Inflammatory macrophage treated with lipopolysaccharide for 4 hours (primary cell): ENCODE measurements at places on chromosomes 6 and 20.

- no peak for DNase-seq
Observed at GRCh38 chr6:73418081-73418741, 23.6 kb downstream of the DDX43 start.

- peak; percentile 94 for DNase-seq
Observed at GRCh38 chr20:38152621-38153221, 12.3 kb downstream of the TGM2 start.

DNA sequence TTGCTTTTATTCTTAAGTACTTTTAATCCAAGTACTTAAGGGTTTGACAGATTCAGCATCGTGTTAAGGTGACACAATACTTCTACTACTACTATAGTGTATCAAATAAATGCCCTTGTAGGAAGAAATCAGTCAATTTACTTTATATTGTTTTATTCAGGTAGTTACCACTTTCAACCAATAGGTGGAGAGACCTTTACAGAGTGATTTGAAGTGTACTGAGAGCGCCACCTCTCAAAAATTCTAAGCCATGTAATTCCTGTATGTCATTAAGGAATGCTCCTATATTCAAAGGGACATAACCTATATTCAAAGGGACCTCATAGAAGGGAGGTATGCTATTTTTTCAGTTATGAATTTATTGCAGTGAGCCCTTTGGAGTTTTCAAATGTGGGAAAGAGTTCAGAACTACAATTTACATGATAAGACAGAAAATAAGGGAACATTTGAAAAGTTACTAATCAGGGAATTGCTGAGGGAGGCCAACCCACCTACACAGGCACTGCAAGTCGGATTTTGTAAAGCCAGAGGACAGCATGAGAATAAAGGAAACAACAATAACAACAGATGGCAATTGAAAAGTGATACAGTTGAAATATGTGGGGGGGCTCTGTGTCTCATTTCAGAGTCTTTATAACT, 955.6 kb downstream of the TBC1D32 start:
- no peak for DNase-seq

DNA sequence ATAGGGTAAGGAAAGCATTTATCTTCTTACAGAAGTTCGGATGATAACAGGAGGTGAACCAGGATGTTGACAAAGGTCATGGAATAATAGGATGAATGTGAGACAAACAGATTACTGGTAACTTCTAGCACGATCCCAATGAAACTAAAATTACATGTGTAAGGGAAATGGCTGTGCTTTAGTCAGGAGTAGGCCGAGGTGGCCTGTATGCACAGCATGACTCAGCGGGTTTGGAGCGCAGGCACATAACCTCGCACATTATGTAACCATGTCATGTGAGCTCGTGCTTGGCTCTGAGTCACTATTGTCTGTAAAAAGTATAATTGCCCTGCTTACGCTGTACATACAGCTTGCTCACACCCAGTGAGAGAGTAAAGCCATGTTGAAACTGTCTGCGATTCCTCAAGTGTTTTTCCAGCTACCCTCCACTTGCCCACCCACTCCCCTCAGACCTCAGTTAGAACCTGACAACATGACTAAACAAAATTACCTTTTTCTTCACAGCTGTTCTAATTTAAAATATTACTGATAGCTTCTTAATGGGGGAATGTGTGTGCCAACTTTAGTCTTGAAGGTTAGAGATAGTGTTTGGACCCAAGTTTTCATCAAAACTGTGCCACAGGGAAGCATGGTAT, 8.2 kb downstream of the CYB5R4 start:
- peak; percentile 98 for DNase-seq

DNA sequence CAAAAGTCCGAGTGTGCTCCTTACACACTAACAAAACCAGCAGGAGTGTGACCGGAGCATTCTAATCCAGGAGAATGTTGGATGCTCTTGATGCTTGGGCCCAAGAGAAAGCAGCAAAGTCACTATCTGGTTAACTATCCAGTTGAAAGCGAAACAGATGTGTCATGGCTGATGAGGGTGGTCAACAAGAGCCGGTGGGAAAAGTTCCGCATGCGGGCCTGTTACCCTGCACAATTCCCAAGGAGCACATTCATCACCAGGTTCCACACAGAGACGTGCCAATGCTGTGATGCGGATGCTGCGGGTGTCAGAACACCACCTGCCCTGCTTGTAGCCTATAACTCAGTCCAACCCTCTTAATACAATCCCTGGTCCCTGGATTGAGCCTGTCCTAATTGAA, 38.7 kb downstream of the IL20RA start:
- no peak for DNase-seq

GRCh38 chr20:18176318-18176785, 38.7 kb downstream of the KAT14 start:
- DNase-seq = no peak

DNA sequence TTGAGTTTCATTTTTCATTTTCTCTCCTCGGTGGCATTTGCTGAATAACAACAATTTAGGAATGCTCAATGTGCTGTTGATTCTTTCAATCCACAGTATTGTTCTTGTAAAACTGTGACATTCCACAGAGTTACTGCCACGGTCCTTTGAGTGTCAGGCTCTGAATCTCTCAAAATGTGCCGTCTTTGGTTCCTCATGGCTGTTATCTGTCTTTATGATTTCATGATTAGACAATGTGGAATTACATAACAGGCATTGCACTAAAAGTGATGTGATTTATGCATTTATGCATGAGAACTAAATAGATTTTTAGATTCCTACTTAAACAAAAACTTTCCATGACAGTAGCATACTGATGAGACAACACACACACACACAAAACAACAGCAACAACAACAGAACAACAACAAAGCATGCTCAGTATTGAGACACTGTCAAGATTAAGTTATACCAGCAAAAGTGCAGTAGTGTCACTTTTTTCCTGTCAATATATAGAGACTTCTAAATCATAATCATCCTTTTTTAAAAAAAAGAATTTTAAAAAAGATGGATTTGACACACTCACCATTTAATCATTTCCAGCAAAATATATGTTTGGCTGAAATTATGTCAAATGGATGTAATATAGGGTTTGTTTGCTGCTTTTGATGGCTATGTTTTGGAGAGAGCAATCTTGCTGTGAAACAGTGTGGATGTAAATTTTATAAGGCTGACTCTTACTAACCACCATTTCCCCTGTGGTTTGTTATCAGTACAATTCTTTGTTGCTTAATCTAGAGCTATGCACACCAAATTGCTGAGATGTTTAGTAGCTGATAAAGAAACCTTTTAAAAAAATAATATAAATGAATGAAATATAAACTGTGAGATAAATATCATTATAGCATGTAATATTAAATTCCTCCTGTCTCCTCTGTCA, 88.1 kb downstream of the SNAP25 start:
- no peak for DNase-seq
